GM13976 (cell line): ENCODE measurements at places on chromosomes 7 and 10.

DNA sequence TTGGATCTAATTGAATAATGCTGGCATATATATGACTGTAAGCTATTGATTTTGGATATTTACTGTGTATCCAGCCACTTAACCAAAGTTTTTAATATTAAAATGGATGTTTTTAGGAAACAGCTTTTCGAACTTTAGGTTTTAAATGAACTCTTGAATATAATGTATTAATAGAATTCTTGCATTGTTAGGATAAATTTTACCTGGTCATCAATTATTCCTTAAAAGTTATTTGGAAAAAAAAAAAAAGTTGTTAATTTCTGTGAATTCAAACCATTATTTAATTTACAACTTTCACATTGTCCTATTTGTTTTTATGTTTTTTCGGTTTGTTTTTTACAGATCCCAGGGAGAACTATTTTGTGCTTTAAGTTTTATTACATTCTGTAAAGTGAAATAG is 9.8 kb downstream of the TMEM209 start:
- no peak for DNase-seq

- no peak for DNase-seq
These were observed 80.5 kb downstream of the ABI1 start for GRCh38 chr10:26780106-26780792.

DNA sequence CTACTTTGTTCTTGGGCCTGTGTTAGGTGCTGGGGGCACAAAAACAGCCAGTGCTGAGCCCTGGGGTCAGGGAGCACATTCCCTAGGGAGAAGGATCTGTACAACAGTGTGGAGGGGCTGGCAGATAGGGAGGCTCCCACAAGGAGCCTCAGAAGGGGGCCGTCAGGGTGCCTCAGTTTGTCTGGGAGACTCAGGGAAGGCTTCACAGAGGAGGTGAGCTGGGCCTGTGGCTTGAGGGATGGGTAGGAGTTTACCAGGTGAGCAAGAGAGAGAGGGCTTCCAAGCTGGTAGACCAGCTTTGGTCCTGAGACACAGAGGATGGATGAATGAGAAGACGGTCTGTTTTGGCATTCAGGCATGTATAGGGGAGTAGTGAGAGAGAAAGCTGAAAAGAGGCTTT is 52.1 kb downstream of the CAMK1D start:
- DNase-seq = no peak

- no peak for DNase-seq
These were observed 151.0 kb downstream of the PLPP4 start for GRCh38 chr10:120607710-120608703.

DNA sequence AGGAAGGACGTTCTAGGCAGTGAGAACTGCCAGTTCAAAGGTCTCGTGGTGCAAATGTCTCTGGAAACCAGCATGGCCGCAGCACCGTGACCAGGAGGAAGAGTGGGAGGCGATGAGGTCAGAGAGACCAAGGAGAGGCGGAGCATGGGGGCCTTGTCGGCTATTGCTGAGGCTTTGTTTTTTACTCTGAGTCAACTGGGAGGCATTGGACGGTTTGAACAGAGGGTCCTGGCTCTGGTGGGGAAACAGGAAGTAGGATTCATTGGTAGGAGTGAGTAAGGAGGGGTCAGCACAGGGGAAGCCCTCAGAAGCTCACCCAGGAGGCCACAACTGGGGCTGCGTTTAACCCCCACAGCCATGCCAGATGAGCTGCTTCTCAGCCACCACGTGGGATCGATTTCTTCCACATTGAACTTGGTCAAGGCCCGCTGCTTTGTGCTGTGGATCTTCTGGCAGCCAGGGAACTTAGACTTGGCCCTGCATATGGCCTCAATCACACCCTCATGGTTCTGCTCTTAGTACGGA is 22.2 kb upstream of the SH2B2 start:
- peak; percentile 73 for DNase-seq

DNA sequence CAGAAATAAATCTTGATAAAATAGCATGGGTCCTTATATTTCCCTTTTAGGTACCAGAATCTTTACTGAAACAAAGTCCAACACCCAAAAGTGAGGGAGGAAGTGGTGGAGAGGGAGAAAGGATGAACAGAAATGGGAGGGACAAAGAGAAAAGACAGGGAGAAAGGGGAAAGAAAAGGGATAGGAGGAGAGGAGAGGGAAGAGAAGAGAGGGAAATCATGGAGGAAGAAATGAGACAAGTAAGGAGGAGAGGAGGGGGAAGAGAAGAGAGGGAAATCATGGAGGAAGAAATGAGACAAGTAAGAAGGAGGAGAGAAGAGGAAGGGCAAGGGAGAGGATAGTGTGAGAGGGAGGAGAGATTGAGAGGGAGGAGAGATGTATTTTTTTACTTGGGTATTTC is 50.1 kb upstream of the ARL4A start:
- no peak for DNase-seq

DNA sequence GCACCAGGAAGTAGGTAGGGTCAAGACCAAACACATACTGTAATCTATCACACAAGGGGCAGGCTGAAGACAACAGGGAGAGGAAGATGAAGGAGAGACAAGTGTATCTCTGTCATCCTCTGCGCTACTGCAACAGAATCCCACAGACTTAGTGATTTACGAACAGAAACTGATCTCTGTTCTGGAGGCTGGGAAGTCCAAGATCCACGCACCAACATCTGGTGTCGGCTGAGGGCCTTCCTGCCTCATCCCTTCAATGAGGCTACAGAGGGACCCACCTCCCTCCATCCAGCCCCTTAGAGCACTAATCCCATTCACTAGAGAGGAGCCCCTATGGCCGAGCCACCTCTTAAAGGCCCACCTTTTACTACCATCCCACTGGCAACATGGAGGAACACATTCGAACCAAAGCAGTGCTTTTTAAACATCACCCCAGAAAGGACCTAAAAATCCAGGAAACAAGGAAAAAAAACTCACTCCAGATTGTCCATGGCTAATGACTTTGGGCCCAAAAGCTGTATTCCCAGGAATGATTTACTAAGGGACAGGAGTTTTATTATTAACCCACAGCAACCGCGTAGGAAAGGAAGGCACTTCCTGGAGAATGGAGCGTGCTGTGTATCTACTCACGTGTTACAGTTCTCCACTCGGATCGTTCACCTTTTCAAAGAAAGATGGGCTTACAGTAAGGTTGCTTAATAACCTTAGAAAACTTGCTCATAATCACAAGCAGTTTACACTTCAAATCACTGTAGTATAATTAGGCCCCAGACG is 4.2 kb downstream of the BNIP3 start:
- DNase-seq = no peak

DNA sequence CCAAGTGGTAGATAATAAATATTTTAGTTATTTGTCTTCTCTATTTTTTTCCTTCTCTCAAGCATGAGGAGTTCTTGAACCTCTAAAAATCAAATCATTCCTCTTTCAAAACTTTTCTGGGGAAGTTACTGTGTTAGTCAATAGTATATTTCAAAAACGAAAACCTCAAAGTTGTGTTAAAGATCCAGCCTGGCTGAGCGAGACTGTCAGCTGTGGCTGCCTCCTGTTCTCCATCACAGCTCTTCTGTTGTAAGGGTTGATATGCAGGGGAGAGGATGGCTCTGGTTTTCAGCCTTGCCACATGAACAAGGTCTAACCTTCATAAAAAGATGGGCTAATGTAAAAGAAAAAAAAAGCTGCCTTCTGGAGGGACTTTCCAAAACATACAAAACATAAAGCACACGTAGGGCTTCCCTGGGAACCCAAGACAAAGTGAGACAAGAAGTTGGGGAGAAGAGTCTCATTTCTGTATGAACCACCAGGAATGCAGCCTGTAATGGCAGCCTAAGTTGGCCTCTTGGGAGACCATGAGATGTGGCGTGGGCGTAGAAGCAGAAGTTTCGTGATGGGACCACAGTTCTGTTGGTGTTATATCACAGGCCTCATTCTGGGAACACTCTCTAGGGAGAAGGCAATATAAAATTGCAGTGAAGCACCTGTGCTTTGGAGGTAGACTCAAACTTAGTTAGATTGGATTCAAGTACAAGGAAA is 77.9 kb upstream of the FHIP2A start:
- DNase-seq = no peak

- DNase-seq = no peak
These were observed 169.6 kb downstream of the CCSER2 start for GRCh38 chr10:84497978-84498377.

- no peak for DNase-seq
These were observed 635.4 kb upstream of the PFKP start for GRCh38 chr10:2431961-2432360.

DNA sequence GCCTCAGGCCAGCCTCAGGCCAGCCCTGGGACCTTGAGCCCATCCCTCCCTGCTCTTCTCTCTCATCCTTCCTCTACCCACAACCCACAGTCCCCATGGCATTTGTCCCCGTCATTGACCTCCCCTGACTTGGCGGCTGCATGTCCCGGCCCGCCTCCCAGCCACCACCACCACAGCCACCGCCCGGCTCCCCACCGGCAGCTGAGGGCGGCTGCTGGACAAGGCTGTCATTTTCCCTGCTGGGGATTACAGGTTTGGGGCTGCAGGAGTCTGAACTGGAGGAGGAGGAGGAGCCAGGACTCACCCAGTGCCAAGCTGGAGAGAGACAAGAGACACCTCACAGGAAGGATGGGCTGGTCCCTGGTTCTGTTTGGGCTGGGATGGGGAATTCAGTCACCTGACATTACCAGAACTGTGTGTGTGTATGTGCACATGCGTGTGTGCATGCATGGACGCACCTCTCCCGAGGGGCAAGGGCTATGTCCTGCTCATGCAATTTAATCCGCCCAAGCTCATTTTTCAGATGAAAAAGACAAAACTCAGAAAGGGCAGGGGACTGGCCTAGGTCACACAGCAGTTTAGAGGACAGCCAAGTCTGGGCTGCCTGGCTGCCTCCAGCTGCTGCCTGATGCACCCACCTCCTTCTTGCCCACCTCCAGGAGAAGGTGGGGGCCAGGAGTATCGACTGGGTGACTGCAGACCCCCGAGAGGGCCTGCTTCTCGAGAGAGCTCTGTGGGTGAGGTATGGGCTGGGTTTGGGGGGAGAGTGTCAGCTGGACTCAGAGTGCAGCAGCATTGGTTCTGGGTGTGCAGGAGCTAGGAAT is 113.1 kb downstream of the ZMIZ1 start:
- DNase-seq = no peak

GRCh38 chr10:70306886-70307520 is 23.2 kb upstream of the NPFFR1 start:
- no peak for DNase-seq

- DNase-seq = peak; percentile 30
These were observed 144.5 kb downstream of the PPP1R3A start for GRCh38 chr7:113774182-113774807.

DNA sequence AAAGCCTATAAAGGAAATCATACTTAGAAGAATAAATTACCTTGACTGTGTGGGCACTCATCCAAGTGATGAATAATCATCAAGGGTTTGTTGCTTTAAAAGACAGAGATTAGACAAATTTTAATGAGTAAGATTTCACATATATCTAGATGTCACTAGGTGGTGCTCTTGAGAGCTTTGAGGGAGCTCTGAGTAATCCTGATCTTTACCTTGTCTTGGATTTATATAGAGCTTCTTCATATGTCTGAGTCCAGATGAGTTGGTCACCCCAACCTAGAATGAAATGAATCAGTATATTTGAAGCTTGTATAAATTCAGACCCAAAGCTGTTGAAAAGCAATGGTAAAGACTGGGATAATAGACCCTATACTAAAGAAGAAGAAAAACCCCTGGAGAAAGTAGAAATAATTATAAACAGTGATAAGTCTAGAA is 3.7 kb downstream of the AGR2 start:
- peak; percentile 40 for DNase-seq

- no peak for DNase-seq
These were observed 11.3 kb downstream of the CRYGN start for GRCh38 chr7:151428378-151429236.

- DNase-seq = no peak
These were observed 129.3 kb upstream of the PRR15 start for GRCh38 chr7:29434380-29434768.

GRCh38 chr10:74244807-74245206 is 93.8 kb downstream of the ADK start:
- DNase-seq = no peak

GRCh38 chr10:48444266-48444665 is 137.8 kb downstream of the MAPK8 start:
- peak; percentile 21 for DNase-seq

- no peak for DNase-seq
These were observed 23.5 kb upstream of the SAMD9L start for GRCh38 chr7:93171606-93172226.

GRCh38 chr7:94888551-94888950 is 18.8 kb upstream of the PPP1R9A start:
- no peak for DNase-seq

- DNase-seq = no peak
These were observed 598.7 kb downstream of the GRID1 start for GRCh38 chr10:85767891-85768290.

DNA sequence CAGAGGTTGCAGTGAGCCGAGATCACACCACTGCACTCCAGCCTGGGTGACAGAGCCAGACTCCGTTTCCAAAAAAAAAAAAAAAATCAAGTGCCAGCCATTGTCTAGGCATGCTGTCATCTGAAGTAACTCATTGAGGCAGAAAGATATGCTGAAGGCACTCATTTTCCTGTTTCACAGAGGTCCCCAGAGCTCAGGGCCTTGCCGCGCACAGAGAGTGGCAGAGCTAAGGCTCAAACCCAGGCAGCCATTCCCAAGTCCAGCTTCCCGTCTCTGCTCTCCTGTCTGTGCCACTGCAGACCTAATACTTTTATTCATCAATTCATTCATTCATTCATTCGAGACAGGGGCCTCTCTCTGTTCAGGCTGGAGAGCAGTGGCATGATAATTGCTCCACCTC is 3.5 kb downstream of the GRIFIN start:
- DNase-seq = no peak

- DNase-seq = no peak
These were observed 36.1 kb downstream of the ETV1 start for GRCh38 chr7:13953368-13953767.

DNA sequence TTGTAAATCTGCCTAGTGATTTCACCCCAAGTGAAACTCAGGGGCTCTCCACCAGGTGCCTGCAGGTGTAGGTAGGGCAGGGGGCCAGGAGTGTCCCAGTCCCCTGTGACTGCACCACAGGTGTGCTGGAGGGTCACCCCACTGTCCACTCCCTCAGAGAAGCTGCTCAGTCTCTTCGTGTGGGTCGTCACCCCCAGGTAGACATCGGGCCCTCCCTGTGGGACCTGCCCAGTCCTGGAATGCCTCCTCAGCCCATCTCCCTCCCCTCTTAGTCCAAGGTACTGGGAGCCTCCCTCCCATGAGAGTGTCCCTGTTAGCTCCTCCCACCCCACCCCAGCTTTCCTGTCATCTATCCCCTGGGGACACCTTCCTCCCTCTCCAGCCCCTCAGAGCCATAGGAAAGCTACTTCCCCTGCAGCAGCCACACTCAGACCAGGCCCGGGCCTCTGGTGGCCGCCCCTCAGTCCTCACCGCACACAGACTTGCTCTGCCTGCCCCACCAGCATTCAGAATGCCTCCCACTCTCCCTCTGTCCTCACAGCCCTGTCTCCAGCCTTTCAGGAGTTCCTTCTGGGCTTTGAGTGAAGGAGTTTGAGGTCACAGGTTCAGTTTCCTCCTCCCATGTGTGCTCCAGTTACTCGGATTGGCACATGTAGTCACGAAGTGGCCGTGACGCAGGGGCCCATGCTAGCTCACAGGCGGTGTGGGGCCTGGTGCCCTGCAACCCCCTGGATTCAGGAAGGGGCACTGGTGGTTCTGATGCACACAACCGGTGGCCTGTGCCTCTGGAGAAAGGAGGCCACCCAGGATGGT is 5.1 kb downstream of the ALOX5 start:
- no peak for DNase-seq
